Renal cortical epithelial cell (primary cell): ENCODE measurements at places on chromosomes 13 and 19. TPM values are rescaled to one million over a fixed set of nuclear protein-coding genes. Genes with fewer than 3 reads are reported as not detected.

The RNF225 gene
- total RNA-seq: not detected in 2 replicates

The MBNL2 gene
- total RNA-seq: 36.5 and 124 TPM in 2 replicates

The HSPB6 gene
- 0.52 and 0.65 TPM in 2 replicates for total RNA-seq

The KLF1 gene
- not detected in 2 replicates for total RNA-seq

The ZNF548 gene
- total RNA-seq: 23.4 and 24.9 TPM in 2 replicates

The SPINT2 gene
- 535 and 1,121 TPM in 2 replicates for total RNA-seq

The PRSS57 gene
- not detected in 2 replicates for total RNA-seq

The POSTN gene
- total RNA-seq: 1.2 and 1.6 TPM in 2 replicates

The DENND1C gene
- 0.20 and 0.52 TPM in 2 replicates for total RNA-seq

The ZSCAN4 gene
- not detected in 2 replicates for total RNA-seq

The SELENOV gene
- total RNA-seq: not detected in 2 replicates

The VMAC gene
- total RNA-seq: 5.9 and 6.6 TPM in 2 replicates

The ITGBL1 gene
- total RNA-seq: 1.4 and 3.1 TPM in 2 replicates

The MYH14 gene
- 0.85 and 36.5 TPM in 2 replicates for total RNA-seq

The CALR3 gene
- not detected in 2 replicates for total RNA-seq

The PEG3 gene
- 1.0 and 3.5 TPM in 2 replicates for total RNA-seq

The CACTIN gene
- 19.1 and 32.4 TPM in 2 replicates for total RNA-seq

The KIR2DL3 gene
- not detected in 2 replicates for total RNA-seq

The ATP8A2 gene
- 2.7 and 12.3 TPM in 2 replicates for total RNA-seq

The ATXN8OS gene
- total RNA-seq: not detected in 2 replicates

The CD177 gene
- 1.7 and 2.5 TPM in 2 replicates for total RNA-seq

The SERP2 gene
- total RNA-seq: 8.0 and 8.1 TPM in 2 replicates

The FAM98C gene
- total RNA-seq: 7.6 and 8.9 TPM in 2 replicates

The TLE2 gene
- 15.0 and 15.8 TPM in 2 replicates for total RNA-seq

The SLITRK1 gene
- total RNA-seq: under 0.01 TPM in 1 of 2 replicates, not detected in the other

The NLRP5 gene
- not detected in 2 replicates for total RNA-seq

The MLLT1 gene
- 1.7 and 5.4 TPM in 2 replicates for total RNA-seq

The PDE4C gene
- under 0.01 and 0.20 TPM in 2 replicates for total RNA-seq

The IGLON5 gene
- 0.05 TPM in 1 of 2 replicates, not detected in the other for total RNA-seq

The STOML3 gene
- not detected in 2 replicates for total RNA-seq

The CYSLTR2 gene
- total RNA-seq: 0.50 TPM in 1 of 2 replicates, not detected in the other

The ARL11 gene
- under 0.01 TPM in 1 of 2 replicates, not detected in the other for total RNA-seq

The MTUS2 gene
- under 0.01 TPM in 1 of 2 replicates, not detected in the other for total RNA-seq

The GAPDHS gene
- total RNA-seq: not detected in 2 replicates

The C13orf46 gene
- total RNA-seq: 0.65 TPM in 1 of 2 replicates, not detected in the other

The FAAP24 gene
- 1.3 and 2.6 TPM in 2 replicates for total RNA-seq

The CYP2S1 gene
- total RNA-seq: 2.2 and 3.1 TPM in 2 replicates

The ZNF382 gene
- 5.6 and 19.0 TPM in 2 replicates for total RNA-seq

The IL17D gene
- 0.35 TPM in 1 of 2 replicates, not detected in the other for total RNA-seq

The SOX1 gene
- not detected in 2 replicates for total RNA-seq

The SIPA1L3 gene
- total RNA-seq: 40.3 and 77.2 TPM in 2 replicates

The CGB8 gene
- 1.2 TPM in 1 of 2 replicates, not detected in the other for total RNA-seq

The BEST2 gene
- total RNA-seq: not detected in 2 replicates

The DUS3L gene
- total RNA-seq: 15.9 and 30.0 TPM in 2 replicates

The ADAMTSL5 gene
- total RNA-seq: 2.1 and 5.0 TPM in 2 replicates

The TGFB1 gene
- total RNA-seq: 4.9 and 44.8 TPM in 2 replicates

The FARP1 gene
- 51.4 and 261 TPM in 2 replicates for total RNA-seq

The RDH13 gene
- 19.9 and 22.2 TPM in 2 replicates for total RNA-seq
